Left kidney (tissue), 8 donors: ENCODE measurements at places on chromosomes 7 and 10. TPM values are rescaled to one million over a fixed set of nuclear protein-coding genes. Genes with fewer than 3 reads are reported as not detected.

DNA sequence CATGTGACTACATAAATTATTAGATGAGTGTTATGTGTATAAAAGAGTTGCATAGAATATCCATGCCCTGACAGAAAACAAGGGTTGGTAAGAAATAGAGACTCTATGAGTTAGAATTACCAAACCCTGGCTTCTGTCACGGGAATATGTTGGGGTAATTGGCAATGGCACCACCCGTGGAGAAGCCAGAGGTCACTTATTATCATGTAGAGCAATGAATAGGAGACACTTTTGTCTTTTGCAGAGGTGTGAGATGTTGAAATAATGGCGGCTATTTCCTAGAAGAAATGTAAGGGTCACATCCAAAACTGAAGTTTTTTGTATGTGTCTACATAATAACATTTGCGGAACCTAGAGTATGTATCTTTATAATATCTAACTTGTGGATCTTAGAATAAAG is 35.3 kb downstream of the ABCB5 start:
- DNase-seq = no peak

- no peak for DNase-seq
Observed at GRCh38 chr7:79227044-79227443, 226.4 kb downstream of the MAGI2 start.

DNA sequence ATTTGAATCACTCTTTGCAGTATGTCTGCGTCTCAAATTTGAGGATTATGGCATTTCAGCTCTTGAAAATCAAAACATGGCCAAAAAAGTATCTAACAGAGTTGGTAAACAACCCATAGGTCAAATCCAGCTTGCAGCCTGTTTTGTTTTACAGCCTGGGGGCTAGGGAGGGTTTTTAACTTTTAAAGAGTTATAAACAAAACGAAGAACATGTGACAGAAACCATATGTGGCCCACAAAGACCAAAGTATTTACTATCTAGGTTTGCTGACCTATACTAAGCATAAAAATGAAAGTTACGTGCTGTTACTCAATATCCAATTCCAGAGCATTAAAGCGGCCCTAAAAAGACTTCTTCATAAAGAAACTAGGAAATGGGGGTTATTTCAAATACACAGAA is 55.5 kb upstream of the STARD3NL start:
- peak; percentile 33 for DNase-seq

DNA sequence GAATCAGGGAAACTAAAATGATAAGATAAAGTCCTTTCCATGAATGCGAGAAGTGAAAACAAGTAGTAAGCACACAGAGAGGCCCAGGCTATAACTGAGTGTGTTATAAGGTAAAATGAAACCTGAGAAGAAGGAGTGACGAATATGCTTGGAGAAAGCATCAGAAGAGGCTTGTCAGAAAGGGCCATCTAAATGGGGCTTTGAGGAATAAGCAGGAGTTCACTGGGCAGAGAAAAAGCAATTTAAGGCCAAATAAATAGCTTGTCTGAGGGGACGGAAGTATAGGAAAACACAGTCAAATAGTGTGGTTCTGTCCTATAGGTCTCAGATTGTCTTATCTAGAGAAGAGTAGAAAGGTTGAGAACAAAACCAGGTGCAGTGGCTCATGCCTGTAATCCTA is 59.6 kb upstream of the GSDME start:
- DNase-seq = no peak

GRCh38 chr10:70458329-70459060 is 17.0 kb upstream of the NODAL start:
- no peak for DNase-seq

DNA sequence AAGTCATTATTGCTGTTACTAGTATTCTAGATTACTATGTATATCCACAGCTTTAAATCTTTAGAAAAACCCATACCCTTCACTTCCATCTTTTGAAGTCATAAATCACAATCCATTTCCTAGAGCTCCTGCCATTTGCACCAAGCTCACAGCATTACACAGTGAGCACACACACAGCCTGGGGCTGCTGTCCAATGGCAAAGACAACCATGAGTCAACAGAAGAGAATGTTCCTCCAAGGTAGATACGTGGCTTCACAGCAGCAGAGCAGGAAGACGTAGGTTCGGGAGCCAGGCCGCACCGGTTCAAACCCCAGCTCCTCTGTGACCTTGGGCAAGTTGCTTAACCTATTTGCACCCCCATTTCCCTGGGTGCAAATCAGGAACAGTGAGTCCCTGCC is 234.6 kb downstream of the DIP2C start:
- no peak for DNase-seq

- no peak for DNase-seq
Observed at GRCh38 chr7:79590391-79590790, 136.9 kb upstream of the MAGI2 start.

DNA sequence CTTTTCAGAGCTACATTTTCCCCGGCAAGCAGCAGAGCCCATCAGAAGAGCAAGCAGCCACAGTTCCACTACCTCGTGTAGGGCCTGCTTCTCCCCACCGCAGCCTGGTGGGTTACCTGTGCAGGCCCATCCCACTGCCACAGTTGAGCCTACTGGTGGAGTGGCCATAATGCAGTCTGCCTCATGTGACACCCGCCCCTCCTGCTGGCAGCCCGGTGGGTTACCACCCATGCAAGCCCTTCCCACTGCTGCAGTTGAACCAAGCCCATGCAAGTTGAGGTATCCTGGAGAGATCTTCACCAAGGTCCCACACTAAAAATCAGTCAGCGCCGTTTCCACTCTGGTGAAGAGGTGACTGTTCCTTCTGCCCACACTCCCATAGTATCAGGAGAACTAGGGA is 32.1 kb upstream of the CNNM1 start:
- no peak for DNase-seq

GRCh38 chr7:33190688-33191304 is 61.4 kb downstream of the BBS9 start:
- DNase-seq = no peak

DNA sequence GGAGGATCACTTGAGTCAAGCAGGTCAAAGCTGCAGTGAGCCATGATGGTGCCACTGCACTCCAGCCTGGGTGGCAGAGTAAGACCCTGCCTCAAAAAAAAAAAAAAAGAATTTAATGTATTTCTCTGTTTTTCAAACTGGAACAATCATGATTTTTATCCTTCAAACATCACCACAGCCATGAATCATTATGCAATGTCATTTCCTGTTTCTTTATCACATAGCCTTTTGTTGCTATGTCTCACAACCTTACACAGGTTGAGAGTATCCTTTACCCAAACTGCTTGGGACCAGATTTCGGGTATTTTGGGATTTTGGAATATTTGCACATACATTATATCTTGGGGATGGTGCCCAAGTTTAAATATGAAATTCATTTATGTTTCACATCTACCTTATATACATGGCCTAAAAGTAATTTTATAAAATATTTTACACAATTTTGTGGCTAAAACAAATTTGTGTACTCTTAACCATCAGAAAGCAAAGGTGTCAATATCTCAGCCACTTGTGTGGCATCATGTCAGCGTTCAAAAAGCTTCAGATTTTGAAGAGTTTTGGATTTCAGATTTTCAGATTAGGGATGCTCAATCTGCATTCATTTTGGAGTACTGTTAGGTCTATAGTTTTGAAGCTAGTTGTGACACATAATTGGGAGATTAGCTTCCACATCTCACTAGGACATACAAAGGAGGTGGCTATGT is 8.2 kb downstream of the NT5C3A start:
- DNase-seq = no peak

- DNase-seq = no peak
Observed at GRCh38 chr10:127296696-127297095, 100.3 kb upstream of the INSYN2A start.

DNA sequence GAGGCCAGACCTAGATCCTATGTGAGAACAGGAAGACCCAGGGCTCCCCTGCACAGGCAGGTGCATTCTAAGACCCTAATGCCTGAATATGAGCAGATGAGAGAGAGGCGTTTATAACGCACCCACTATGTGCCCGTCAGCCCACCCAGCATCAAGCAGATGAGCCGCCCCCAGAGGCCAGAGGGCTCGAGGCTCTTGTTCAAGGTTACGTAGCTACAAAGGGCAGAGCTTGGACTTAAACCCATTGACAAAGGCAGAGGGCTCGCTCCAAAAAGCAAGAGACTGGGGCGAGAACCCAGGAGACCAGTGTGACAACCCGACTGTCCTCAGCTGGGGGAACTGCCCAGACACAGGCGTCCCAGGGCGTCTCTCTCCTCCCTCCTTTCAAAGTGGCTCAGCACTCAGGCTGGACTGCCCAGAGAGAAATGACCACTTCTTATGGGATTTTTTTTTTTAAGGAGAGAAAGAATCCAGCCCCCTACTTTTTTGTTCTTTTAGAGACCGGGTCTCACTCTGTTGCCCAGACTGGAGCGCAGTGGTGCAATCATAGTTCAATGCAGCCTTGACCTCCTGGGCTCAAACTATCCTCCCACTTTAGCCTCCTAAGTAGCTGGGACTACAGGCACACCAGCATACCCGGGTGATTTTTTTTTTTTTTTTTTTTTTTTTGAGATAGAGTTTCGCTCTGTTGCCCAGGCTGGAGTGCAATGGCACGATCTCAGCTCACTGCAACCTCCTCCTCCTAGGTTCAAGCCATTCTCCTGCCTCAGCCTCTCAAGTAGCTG is 40.1 kb downstream of the TNRC18 start:
- DNase-seq = no peak

GRCh38 chr10:21526860-21527597 is 1.5 kb upstream of the SKIDA1 start:
- DNase-seq = no peak

DNA sequence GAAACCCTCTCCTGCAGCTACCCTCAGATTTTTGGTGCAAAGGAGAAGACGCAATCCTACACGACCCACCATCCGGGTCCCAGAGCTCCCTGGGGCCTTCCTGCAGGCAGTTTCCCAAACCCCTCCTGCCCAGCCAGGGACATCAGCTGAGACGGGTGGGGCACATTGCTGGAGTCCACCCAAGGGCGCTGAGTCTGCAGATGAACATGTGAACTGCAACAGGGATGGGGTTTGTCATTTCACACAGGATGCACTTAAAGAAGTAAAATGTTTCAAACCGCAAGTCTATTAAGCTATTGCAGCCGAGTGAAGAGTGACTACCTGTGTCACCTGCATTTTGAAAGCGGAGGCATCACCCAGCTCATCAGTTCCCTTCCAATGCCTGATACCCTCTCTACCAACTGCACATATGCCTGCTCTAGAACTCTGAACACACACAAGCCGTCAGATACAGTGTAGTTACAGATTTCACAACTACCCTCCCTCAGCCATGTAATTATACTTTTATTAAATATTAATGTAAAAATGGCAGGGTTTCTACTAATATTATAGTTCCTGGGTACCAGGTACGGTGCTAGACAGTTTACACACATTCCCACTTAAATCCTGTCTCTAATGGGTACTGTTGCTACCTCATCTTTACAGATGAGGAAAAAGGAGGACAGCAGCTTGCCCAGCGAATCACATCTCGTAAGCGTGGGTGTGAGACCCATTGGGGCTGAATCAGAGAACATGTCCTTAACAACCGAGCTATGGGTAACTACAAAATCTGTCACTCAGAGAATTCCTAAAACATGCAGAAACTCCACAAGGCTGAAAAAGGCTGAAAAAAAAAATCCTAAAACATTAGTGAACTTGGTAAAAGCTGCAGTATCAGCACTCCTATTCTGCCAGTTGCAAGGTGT is 71.2 kb downstream of the GRB10 start:
- no peak for DNase-seq

DNA sequence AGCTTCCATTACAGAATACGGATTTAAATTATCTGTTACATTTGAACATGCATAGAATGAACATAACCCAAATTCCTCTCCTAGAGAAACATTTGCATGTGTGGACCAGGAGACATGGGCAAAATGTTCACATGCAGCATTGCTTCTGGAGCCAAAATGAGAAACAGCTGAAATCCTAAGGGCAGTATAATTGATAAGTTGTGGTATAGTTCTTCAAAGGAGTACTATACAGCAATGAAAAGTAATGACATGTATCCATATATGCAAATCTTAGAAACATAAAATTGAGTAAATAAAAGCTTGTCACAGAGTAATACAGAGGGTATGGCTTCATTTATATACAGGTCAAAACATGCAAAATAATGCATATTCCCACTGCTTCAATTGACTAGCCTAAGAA is 77.1 kb downstream of the RAB11FIP2 start:
- no peak for DNase-seq

GRCh38 chr10:112232670-112233069 is 49.1 kb upstream of the GPAM start:
- no peak for DNase-seq

GRCh38 chr7:151468217-151469018 is 28.5 kb upstream of the CRYGN start:
- no peak for DNase-seq

- DNase-seq = no peak
Observed at GRCh38 chr7:526460-527034, 6.9 kb upstream of the PDGFA start.

DNA sequence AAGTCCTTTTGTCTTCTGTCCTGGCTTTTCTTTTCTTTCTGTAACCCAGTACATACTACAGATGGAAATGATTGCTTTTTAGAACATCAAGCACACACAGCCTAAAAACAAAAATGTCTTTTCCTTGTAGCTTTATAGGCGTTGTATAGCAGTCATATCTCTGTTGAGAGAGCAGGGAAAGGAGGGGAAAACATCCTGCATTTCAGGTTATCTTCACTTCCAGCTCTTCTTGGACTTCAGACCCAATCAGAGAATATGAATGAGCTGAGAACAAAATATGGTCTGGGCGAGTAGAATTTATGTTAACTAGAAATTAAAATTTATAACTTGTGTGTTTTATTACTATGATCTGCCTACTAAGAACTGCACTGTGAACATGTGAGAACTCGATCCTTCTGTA is 14.7 kb downstream of the TMEM60 start:
- no peak for DNase-seq

DNA sequence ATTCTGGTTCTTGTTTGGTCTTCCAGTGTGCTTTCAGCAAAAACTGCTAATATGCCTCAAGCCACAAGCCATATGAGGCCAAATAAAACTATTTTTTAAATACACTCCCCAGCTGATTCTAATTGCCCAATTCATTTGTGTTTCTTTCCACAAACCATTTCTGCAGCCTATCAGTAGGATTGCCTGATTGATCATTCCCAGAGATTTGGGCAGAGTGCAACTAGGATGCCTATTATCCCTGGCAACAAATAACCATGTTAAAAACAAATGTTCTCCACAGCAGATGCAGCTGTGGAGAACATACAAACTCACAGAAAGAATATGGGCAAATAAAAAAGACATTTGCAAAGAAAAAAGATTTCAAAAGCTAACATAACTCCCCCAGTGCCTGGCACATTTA is 76.9 kb upstream of the CAV2 start:
- no peak for DNase-seq

ZCWPW1 gene
- polyA plus RNA-seq = 7.5 TPM

RBP4 gene
- 1.00 TPM for polyA plus RNA-seq

IPMK gene
- 7.7 TPM for polyA plus RNA-seq

CYP3A5 gene
- polyA plus RNA-seq = 2.7 TPM

NUDT13 gene
- 10.6 TPM for polyA plus RNA-seq

UCMA gene
- not detected for polyA plus RNA-seq

NEBL gene
- 90.1 TPM for polyA plus RNA-seq

CHST15 gene
- polyA plus RNA-seq = 20.6 TPM

ATOH7 gene
- polyA plus RNA-seq = 1.7 TPM

ACSL5 gene
- polyA plus RNA-seq = 4.7 TPM

CREB5 gene
- polyA plus RNA-seq = 14.6 TPM

LRRD1 gene
- polyA plus RNA-seq = 0.75 TPM

FAM237B gene
- 1.1 TPM for polyA plus RNA-seq

MGAM2 gene
- polyA plus RNA-seq = 0.91 TPM

ARHGEF35 gene
- polyA plus RNA-seq = 24.0 TPM

SCART1 gene
- 3.8 TPM for polyA plus RNA-seq

FAS gene
- 13.4 TPM for polyA plus RNA-seq
